GM23338 (cell line): ENCODE measurements at places on chromosomes 6 and 20.

GRCh38 chr6:26064619-26065257 is 22.5 kb upstream of the HFE start:
- peak; percentile 79 for DNase-seq

- no peak for DNase-seq
Measured at GRCh38 chr20:25274891-25275812, 27.3 kb downstream of the PYGB start.

DNA sequence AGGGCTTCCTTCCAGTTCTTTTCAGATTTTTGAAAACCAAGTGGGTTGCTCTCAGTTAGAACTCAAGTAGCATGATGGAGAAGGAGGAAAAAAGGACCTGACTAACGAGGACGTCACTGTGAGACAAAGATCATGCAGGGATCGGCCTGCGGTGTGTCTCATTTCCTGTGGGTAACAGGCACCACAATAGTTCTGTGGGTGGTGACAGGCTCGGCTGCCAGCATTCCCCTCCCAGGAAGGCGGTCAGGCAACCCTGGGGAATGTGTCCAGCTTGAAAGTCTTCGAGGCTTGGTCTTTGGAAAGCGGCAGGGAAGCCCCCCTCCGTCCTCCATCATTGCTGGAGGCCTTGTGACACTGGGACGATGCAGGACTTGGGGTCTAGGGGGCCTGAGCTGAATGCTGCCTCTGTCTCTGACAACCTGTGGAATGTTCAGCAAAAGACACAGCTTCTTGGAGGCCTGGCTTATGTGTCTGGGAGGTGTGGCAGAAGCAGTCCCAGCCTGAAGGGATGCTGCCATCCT is 121.0 kb downstream of the BCAS1 start:
- DNase-seq = no peak

- peak; percentile 16 for DNase-seq
Measured at GRCh38 chr6:135651964-135652755, 154.6 kb upstream of the AHI1 start.

DNA sequence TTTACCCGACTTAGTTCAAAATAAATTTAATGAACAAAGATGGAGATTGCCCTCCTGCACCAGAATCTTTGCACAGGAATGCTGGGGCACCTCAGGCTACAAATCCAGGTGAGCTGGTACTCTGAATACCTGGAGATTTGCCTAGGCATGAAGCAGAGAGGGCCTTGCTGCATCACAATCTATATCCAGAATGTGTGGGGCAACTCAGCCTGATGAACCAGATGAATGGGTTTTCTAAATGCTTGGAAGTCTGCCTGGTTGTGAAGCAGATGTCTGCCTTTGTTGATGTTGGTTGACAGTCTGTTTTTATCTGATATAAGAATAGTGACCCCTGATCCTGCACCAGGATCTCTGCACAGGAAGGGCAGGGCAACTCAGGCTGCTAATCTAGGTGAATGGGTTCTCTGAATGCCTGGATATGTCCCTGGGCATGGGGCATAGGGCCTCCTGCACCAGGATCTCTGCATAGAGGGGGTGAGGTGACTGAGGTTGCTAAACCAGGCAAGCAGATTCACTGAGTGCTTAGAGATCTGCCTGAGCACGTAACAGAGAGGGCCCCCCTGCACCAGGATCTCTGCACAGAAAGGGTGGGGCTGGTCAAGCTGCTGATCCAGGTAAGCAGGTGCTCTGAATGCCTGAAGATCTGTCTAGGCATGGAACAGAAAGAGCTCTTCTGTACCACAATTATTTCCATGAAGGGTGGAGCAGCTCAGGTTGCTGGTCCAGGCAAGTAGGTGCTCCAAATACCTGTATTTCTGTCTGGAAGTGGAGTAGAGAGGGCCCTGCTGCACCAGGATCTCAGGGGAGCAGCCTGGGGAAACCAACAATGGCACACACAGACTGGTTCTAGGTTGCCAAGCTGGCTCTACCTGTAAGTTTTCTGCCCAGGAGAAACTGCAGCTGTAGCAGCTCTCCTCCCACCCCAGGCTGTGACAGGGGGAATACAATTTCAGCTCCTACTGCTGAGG is 437.5 kb downstream of the MMUT start:
- DNase-seq = no peak

- DNase-seq = no peak
Measured at GRCh38 chr20:15071085-15071808, 733.8 kb upstream of the FLRT3 start.

DNA sequence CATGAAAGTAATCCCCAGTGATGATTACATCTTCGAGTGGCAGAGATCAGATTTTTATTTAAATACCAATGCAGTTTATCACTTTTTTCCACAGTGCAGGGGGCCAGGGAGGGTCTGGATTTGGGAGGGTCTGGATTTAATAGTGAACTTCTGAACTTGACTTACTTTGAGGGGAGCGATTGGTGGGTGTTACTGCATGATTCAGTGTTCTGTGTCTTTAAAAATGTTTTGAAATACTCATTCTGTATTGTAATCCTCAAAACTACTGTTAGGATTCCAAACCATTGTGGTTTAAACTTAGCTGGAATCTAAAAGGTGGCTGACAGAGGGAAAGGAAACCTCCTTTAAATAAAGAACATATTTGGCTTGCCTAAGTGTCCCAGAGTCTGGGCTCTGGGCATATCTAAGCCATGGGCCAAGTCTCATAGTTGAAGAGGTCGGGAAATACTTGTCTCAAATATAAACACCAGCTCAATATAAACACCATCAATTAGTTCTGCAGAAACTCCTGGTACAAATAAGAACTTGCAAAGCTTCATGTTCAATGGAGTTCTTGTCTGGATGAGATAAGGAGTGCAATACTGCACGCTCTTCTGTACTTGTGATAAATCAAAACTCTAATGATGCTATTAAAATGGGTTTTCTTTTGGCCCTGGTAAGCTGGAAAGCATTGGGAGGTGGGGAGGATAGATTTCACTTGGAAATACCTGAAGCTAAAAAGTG is 14.4 kb downstream of the JARID2 start:
- DNase-seq = no peak

DNA sequence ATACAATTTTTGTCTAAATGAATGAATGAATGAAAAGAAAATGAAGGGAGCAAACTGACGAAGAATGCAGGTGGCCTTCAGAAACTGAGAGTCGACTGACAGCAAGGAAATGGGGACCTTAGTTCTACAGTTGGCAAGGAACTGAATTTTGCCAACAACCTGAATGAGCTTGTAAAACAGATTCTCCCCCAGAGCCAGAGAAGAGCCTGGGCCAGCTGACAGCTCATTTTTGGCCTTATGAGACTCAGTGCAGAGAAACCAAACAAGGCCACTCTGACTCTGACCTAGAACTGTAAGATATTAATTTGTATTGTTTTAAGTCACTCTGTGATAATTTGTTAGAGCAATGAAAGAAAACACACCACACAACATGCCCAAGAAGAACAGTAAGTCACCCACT is 21.8 kb downstream of the MAN1A1 start:
- no peak for DNase-seq

- no peak for DNase-seq
Measured at GRCh38 chr20:13159889-13160288, 61.2 kb upstream of the ISM1 start.

DNA sequence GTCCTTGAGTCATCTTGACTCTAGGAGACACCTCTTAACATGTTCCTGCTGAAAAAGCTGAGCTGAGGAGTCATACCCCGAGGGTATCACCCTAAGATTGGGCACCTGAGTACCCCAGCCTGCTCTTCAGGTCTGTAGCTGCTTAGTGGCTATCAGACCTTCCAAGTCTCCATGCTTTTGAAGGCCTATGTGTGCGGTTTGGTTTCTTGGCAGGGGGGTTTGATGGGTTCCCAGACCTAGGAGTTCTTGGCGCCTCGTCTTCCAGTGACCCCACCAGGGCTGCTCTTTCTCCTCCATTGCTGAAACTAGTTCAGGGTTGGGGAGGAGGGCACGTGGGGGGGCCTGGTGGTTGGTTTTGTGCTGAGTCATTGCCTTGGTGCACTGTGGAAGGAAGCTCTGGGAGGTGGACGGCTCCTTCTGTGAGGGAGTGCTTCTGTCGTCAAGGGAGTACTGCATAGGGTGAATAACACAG is 20.1 kb downstream of the IGF2R start:
- DNase-seq = no peak

- DNase-seq = no peak
Measured at GRCh38 chr20:51434580-51435247, 107.8 kb downstream of the NFATC2 start.

DNA sequence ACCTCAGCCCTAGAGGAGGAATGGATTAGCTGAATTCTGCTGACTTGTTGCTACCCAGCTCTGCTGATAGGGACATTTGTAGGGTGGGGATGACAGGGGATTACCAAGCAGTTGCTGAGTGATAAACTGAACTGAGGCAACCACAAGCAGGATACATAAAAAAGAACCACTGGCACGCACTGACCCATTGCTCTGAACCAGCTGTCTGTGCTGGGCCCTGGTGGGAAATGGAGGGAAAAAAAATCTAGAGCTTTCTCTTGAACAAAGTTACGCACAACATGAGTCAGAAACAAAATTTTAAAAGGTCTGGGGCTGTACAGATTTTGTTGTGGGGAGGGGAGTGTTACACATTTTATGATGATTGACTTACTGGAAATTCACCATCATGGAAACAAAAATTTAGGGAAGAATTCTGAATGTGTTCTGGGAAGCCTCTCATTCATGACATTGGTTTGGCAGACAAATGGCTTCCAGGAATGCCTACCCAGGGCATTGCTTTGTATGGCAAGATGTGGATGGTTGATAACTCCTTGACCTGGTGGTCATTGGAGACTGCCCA is 37.7 kb downstream of the FOXO3 start:
- DNase-seq = no peak

DNA sequence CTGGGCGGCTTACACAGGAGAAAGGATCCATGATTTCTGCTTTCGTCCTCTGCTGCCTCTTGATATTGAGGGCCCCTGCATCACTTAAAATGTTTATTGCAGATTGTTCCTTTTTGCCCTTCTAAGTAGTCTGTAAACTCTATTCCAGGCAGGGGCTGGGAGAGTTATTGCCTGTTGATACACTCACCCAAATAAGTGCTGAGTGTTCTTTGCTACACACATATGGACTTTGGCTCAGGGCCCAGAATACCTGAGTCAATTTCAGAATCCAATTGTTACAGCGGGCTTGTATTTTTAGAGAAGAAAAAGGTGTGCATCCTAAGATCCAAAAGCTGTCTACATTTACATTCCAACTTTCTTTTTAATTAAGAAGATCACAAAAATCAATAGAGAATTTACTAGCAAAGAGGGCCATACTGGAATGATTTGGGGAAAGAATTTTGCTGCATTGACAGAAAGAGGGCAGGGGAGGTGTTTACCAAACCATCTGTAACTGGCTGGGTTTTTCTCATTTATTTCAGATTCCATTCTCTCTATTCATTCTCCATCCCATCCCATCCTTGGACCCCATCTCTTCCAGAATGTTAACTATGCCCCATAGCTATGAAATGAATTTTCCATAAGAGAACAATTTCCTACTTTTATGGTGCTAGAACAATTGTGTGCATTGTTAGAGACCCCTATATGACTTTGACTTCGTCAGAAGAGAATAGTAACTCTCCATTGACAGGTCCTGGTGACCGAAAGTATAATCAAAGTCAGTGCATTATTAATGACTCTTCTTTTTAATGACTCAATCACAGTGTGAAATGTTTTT is 959.9 kb upstream of the FLRT3 start:
- no peak for DNase-seq

DNA sequence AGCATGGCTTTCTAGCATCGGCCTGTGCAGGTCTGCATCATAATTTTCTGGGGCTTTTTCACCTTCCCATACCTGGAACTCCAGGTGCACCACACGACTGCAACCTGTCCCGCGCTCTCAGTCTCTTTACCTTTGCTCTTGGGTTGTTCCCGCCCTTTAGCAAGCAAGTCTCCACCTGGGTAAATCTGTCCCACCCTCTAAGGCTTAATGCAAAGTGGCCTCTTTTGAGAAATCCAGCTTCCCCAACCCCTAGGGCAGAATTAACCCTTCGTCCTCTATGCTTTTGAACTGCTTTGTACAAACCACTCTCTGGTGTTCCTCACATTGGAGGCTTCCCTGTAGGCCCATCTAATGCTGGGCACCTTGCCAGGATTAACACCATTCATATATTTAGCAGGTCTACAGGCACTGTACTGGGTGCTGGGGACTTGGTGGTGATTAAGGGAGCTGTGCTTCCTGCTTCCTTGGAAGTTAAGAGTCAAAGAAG is 2.8 kb downstream of the ITPR3 start:
- DNase-seq = no peak

GRCh38 chr6:111011360-111012142 is 29.7 kb downstream of the RPF2 start:
- DNase-seq = peak; percentile 64

DNA sequence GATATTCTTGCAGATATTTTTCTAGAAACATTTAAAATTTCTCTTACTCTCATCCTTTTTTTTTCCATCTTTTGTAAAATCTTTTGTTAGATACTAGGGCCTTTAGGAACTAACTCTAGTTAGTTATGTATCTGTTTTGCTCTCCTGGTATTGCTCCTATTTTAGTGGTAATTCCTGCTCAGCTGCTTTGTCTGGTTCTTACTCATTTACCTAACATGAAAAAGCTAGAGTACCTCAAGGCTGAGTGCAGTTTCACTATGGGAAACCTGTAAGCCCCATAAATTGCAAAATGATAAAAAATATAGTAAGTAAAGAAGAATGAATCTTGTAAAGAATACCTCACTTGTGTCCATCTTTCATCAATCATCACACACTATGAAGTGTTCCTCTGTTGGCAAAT is 1602.0 kb downstream of the GRIK2 start:
- no peak for DNase-seq

- DNase-seq = no peak
Measured at GRCh38 chr6:43873806-43874714, 104.0 kb downstream of the VEGFA start.

- no peak for DNase-seq
Measured at GRCh38 chr6:165872311-165872710, 209.3 kb upstream of the PDE10A start.

DNA sequence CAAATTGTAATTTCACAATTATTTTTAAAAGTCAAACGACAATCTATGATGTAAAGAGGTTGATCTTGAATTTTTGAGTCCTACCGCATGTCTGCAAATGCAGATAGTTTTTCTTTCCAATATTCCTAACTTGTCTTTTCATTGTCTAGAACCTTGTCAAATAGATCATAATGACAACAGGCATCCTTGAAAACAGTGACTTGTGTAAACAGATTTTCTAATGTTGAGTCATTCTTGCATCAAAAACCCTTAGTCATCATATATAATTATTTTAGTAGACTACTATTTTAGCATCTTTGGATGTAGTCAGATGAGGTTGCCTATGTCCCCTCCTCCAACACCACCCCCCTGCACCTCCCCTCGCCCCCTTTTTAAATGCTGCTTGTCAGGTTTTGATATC is 43.8 kb downstream of the BMP6 start:
- DNase-seq = no peak
